ENCODE measurements at places on chromosomes 5 and 9.
A peak's percentile ranks its signal among the peaks of the same experiment; 100 is the strongest.

DNA sequence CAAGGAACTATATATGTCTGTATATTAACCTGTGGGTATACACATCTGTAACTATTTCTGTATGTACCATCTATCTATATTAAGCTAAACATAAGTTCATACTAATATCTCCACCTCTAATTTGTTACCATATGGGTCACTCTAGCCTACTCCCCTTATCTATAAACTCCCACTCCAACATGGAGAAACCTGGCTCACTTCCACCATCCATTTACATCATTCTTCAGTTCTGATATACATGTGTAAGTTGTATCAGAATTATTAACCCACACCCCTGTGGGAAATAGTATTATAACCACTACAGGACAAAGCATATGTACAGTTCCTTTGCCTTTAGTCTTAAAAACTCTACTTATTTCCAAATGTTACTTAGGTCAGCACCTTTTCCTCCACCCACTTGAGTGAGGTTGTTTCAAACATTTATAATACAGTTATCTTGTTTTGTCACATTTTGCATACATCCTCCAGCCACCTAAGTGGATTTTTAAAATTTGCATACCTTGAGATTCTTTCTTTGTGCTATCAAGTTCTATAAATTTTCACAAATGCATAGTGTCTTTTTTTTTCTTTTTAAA, 10.6 kb downstream of the NDFIP1 start:
- ATAC-seq: no peak

GRCh38 chr9:130174920-130175321, 2.7 kb downstream of the NCS1 start:
- no peak for ATAC-seq

DNA sequence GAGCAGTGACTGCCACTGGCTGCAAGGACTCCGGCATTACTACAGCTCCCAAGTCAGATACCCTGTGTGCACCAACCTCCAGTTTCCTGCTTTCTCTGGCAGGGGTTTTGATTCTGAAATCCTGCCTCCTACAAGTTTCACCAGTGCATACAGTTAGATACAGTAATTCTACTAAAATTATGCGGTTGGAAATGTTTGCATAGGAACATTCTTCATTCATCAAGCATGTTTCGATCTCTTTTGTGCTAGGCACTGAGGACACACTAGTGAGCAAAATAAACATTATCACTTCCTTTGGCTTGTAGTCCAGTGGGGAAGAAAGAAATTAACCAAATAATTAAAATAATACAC, 152.2 kb downstream of the TMEM167A start:
- ATAC-seq: no peak

- ATAC-seq: no peak
Measured at GRCh38 chr5:145389047-145389446, 446.1 kb downstream of the PRELID2 start.

- ATAC-seq: peak; percentile 68
Measured at GRCh38 chr9:73269430-73270101, 117.9 kb downstream of the ANXA1 start.

GRCh38 chr5:178391480-178391879, 158.9 kb upstream of the PHYKPL start:
- no peak for ATAC-seq

- ATAC-seq: no peak
Measured at GRCh38 chr9:88680041-88680440, 145.1 kb downstream of the NXNL2 start.

- no peak for ATAC-seq
Measured at GRCh38 chr5:111461934-111462333, 50.4 kb downstream of the STARD4 start.

GRCh38 chr9:35105126-35105525, 2.2 kb upstream of the STOML2 start:
- no peak for ATAC-seq

DNA sequence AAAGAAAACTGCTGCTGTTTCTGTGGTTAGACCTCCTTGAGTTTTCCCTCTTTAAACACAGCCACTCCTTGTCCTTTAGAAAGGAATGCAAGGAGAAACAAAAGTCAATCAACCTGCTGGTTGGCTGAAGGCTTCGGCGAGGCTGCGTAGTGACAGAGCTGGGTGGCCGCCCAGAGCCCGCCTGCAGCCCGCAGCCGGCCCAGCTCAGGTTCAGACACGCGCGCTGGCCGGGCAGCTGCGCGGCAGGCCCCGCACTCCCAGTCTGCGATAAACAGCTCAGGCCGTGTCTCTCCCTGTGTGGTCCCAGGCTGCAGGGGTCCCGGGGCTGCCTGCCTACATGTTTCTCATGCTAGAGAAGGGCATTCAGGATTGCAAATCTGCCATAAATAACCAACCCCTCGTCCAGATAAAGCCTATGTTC, 115.4 kb downstream of the HSD17B3 start:
- ATAC-seq: no peak

DNA sequence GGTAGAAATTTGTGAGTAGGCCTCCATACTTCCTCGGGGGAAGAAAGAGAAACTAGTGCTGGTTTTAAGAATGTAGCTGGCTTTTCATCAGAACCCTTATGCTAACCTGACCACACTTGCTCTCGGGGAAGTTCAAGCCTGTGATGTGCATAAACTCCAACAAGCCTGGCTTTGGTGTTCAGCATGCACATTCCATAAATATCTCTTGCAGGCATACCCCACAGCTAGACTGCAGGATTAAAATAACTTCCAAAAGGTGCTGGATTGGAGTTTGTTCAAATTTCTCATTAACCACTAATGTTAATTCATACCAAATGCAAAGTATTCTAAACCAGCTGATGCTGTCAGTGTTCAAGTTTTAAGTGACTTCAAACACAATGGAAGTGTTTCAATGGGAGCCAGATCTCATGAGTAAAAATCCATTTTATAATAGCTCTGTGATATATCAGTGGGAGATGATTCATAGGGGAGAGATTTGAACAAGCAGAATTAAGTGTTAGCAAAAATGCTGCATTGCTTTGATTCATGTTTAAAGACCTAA, 79.4 kb downstream of the NPR3 start:
- peak; percentile 74 for ATAC-seq

- no peak for ATAC-seq
Measured at GRCh38 chr9:37034938-37035647, 1.0 kb upstream of the PAX5 start.

DNA sequence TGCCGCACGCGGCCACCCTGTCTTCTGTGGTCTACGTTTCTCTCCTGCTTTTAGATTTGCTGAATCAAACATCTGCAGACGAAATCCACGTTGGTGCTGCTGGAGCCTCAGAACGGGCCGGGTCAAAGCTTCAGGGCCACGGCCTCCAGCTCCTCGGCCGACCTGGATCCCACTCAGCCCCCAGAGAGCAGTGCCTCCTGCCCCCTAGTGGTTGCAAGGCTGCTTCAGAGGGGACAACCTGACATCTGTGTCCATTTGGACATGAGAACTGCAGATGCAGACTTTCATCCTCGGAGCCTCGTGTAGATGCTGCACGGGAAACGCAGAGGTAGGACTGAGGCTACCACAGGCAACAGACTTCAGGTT, 23.0 kb upstream of the SLC6A3 start:
- peak; percentile 28 for ATAC-seq

GRCh38 chr9:100601216-100601615, 23.3 kb downstream of the CAVIN4 start:
- ATAC-seq: peak; percentile 78

DNA sequence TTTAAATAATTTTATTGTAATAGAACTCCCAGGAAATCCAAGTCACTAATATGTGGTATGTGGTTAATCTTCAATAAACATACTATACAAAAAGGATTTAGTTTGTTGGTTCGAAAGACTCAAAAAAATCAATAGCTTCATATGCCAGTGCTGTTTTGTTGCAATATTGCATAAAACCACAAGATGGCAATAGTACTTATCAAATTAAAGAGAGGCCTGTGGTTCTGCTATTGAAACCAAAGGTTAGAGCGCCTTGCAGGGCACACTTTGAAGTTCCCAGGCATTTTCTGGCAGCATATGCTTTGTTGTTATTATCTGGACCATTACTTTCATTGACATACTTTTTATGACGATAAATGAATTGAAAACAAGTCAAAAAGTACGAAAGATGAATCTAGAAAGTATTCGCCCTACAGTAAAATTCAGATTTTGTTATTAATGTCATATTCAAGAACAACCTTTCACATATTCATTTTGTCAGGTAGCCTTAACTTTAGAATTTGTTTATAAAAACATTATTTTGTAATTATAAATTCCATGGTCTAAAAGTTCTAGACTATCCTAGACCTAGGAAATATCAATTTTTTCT, 316.3 kb downstream of the MCTP1 start:
- ATAC-seq: peak; percentile 90

GRCh38 chr5:170301149-170301548, 3.6 kb upstream of the LCP2 start:
- ATAC-seq: no peak

DNA sequence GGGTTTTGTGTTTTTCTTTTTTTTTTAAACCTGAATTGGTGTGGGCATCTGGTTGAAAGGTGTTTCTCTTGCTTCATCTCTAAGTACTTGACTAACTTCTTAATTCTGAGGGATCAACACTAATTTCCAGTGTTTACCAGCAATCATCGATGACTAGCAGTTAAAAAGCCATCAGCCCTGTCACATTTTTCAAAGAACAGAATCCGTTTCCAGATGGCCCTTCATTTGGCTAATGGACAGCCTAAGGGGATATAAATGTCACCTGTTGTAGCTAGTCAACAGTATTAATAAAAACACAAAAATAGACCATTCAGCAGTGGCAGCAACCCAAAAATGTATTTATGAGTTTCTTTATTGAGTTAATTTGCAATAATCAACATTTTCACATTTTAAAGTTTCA, 1076.5 kb downstream of the MAT2B start:
- ATAC-seq: no peak

- ATAC-seq: no peak
Measured at GRCh38 chr9:122930541-122931225, 629 bp downstream of the ZBTB26 start.

GRCh38 chr9:88983865-88984542, 7.3 kb upstream of the S1PR3 start:
- no peak for ATAC-seq

DNA sequence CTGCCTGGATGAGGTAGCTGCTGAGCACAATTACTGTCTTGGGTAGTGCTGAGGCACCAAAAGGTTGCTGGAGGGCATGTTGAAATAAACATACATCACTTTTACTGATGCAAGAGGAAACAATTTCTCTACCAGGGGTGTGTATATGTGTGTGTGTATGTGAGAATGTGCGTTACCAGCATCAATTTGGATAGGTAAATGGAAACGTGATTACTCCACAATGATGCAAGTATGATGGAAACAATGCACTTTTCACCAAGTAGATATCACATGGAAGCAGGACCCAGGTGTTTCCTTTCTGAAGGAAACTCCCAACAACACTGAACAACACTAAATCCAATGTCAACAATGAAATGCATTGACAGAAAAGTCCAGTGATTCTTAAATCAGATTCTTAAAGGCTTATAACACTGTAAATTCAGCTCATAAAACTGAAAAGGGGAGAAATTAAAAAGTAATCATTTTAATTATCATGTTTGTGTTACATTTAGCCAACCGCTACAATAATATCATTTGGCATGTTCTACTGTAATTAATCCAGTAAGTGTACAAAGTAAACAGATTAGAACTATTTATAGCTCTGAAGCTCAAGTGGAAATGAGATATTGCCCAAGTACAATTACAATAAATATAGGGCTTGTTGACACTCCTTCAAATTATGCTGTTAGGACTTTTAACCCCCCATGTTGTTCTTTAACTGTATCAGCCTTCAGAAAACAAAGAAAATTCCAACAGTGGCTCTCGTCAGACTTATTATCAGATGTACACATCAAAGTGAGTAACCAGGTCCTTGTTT, 25.3 kb downstream of the YIPF5 start:
- ATAC-seq: no peak

- ATAC-seq: no peak
Measured at GRCh38 chr9:137731947-137732813, 113.4 kb downstream of the EHMT1 start.

- ATAC-seq: no peak
Measured at GRCh38 chr9:108775901-108776306, 79.9 kb downstream of the ACTL7B start.

GRCh38 chr5:88964831-88965230, 81.8 kb upstream of the MEF2C start:
- no peak for ATAC-seq

- ATAC-seq: peak; percentile 25
Measured at GRCh38 chr5:102811972-102812371, 56.9 kb downstream of the PAM start.

GRCh38 chr5:67462147-67462546, 265.5 kb upstream of the CD180 start:
- no peak for ATAC-seq

DNA sequence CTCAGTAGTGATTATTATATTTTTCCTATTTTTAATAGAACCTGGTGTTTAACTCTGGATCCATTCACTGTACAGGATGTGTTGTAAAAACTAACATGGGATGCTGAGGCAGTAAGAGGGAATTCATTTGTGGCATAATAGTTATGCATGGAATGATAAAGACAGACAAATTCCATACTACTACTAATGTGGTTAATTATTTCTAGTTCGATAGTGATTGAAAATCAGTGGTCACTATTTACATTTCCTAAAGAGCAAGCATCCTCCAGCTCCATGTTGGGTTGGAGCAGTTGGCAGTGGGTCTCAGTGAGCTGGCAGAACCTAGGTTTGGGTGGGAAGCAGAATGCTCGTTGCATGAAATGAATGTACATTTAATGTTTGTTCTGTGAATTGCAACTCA, 122.6 kb downstream of the SAXO1 start:
- no peak for ATAC-seq

DNA sequence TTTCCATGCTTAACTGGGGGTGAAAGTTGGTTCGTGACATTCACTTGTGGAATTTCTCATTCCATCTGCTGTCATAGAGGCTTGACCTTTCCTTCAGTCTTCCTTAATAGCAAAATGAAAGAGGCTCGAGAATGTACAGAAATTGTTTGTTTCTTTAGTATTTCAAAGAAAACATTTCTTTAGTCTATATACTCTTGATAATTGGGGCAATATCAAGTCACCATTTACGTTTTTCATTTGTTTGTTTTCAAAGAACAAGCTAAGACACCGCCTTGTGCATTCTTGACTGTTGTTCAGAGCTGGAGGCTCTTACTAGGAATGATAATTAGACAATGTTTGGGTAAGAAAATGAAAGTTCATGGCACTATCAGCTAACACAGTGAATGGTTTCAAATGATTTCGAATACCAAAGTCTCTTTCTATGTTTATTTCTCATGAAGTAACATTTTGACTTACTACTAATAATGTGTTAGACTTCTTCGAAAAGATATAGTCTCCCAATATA, 835.4 kb downstream of the SEMA5A start:
- ATAC-seq: no peak

DNA sequence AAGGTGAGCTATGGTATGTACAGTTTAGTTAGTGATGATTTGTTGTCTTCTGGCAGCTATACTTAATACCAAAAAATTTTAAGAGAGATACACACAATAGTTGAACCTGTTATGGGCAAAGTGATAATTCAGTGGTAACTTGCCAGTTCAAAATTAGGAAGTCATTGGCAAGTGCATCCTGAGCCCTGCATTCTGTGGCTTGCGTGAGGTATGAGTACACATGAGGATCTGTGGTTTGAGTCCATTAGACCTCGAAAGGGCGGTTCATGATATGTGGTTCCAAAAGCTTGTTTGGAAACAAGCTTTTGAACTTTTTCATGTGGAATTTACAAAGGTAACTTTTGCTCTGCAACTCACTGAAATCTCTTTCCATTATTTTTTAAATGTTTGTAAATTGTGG, 47.0 kb downstream of the GPR21 start:
- ATAC-seq: no peak
